ENCODE measurements at places on chromosomes 6 and 20.
A peak's percentile ranks its signal among the peaks of the same experiment; 100 is the strongest.

- no peak for DNase-seq
Measured at GRCh38 chr6:82298012-82298411, 50.5 kb upstream of the IBTK start.

- no peak for DNase-seq
Measured at GRCh38 chr6:33249732-33250630, 21.7 kb downstream of the VPS52 start.

- peak; percentile 10 for DNase-seq
Measured at GRCh38 chr6:136967876-136968752, 46.0 kb downstream of the SLC35D3 start.

DNA sequence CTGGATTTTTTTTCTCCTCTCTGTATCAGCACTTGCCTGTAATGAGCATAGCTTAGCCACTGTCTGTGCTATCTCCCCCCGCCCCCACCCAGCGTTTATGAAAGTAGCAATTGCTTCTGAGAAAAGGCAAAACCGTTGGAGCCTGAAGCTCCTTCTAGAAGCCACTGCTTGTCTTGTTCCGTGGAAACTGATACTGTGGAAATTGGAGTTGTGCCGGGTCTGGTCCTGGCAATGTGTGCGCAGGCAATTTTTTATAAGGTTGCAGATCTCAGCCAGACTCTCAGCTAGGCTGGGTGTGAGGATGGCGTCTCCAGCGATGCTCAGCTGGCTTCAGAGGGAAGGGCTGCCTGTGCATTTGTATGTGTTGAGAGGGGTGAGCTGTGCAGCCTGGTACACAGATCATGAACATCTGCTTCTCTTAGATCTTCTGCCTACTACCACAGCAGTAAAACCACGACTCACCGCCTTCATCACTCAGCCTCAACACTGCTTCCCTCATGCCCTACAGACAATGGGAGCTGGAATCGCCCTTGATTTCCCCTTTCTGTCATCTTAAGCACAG is 72.4 kb upstream of the GTSF1L start:
- no peak for DNase-seq

GRCh38 chr6:165676435-165677068 is 13.5 kb upstream of the PDE10A start:
- DNase-seq: no peak

DNA sequence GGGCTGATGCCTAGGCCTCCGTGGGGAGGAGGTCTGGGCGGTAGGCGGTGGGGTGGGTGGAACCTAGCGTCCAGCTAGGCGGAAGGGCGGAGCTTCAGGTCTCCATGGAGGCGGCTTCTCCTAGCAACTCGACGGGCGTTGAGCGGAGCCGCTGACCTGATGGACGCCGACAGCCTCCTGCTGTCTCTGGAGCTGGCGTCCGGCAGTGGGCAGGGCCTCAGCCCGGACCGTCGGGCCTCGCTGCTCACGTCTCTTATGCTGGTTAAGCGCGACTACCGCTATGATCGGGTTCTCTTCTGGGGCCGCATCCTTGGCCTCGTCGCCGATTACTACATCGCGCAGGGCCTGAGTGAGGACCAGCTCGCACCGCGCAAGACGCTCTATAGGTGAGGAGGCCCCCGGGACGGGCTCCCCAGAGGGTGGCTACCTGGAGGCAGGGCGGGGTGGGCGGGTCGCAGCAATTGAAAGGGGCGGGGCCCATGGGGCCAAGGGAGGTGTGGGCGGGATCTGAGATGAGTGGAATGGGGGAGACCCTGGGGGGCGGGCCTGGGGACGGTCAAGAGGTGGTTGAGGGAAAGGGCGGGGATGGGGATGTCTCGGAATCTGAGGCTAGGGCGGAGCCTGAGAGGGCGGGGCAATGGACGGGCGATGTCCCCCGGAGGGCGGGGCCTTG is at the start of gene RSPH9:
Gene RSPH9, plus strand, starts transcription at position 97 of the 673 bp plus-strand sequence. Its CDS starts 63 bp downstream, at position 160.
- peak; percentile 18 for DNase-seq

- DNase-seq: no peak
Measured at GRCh38 chr20:19867074-19867473, 109.0 kb downstream of the RIN2 start.

DNA sequence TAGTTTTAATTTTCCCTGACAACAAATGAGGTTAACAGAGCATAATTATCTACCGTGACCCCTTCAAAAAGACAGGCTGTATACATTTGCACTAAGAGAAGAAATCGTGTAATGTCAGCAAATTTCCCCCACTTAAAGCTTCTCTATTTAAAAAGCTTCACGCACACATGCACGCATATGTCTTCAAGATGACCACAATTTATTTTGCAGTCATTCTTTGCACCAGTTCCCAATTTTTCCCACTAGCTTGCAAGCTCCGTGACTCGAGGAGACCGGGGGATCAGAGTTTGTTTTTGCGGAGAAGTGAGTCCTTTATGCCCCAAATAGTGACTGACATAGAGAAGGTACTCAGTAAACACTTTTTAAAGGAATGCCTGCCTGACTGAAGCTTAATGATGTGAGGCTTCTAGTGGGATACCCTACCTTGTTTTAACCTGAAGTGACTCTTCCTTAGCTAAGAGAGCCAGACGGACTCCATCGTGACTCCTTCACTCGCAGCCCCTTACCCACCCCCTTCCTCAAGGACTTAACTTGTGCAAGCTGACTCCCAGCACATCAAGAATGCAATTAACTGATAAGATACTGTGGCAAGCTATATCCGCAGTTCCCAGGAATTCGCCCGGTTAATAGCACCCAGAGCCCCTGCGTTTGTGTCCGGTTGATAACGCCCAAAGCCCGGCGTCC is 9.3 kb upstream of the NQO2 start:
- DNase-seq: no peak

DNA sequence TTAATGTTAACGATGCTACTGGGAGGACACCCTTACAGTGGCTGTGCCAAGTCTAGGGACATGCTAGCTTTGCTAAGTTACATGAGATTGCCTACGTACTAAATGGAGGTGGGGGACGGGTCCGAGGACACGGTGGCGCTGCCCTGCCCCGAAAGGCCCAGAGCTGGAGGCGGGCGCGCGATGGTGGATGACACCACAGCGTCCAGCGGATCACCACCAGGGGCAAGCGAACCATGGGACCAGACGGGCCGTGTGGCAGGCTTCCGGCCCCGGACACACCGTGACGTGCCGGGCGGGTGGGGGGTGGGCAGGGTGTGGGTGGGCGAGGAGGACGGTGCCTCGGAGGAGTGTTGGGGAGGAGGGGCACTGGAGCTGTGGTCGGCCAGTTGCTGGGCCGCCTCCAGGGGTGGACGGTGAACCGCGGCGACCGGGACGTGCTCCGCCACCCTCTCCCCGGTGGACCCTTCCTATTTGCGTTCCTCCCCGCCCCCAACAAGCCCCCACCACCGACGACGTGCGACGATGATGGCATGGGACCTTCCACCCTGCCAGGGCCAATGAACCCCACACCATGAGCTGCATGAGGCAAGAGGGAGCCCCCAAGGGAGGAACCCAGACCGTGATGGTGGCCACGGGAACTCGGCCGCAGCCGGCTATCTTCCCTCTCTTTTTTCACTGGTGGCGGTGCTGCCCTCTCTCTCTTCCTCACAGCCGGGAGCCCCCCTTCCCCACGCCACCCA is 773.3 kb upstream of the DEFB115 start:
- DNase-seq: no peak

- DNase-seq: no peak
Measured at GRCh38 chr6:67881706-67882065, 753.4 kb upstream of the ADGRB3 start.

DNA sequence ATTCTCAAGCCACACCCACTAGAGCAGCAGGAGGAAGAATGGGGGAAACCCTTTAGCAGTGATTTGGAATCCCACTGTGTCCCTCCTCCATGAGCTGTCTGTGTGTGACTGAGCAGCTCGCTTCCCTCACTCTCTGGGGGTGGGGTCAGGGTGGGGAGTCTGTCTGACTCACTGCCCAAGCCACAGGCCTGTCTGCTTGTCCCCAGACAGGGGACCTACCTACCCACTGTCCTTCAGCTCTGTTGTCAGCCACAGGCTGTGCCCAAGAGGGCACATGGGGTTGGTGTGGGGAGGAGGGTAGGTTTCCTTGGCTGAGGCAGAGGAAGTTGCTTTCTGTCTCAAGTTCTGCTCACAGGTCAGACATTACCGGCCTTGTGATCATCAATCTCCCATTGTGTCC is 127.0 kb downstream of the MAFB start:
- no peak for DNase-seq

DNA sequence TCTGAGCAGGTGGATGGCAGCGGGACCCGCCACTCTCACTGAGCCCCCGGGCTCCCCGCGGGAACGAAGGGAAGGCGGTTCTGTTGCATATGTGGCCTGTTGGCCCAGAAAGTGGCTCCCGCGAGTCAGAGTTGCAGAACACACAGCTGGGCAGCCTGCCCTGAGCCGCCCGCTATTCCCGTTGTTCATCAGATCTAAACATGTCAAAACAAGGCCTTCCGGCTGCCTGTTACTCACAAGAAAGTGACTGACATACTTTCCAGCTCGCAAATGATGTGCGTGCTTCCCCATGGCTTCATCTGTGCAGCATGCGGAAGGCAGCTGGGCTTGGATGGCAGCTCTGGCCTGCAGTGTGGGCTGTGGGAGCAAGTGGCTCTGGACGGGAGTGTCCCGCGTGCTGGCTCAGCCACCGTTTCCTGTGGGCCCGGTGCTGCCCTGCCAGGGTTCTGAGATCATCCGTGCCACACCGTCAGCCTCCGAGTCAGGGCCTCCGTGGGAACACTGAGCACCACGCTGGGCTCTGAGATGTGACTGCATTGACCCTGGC is 227.3 kb downstream of the ERMARD start:
- DNase-seq: no peak

DNA sequence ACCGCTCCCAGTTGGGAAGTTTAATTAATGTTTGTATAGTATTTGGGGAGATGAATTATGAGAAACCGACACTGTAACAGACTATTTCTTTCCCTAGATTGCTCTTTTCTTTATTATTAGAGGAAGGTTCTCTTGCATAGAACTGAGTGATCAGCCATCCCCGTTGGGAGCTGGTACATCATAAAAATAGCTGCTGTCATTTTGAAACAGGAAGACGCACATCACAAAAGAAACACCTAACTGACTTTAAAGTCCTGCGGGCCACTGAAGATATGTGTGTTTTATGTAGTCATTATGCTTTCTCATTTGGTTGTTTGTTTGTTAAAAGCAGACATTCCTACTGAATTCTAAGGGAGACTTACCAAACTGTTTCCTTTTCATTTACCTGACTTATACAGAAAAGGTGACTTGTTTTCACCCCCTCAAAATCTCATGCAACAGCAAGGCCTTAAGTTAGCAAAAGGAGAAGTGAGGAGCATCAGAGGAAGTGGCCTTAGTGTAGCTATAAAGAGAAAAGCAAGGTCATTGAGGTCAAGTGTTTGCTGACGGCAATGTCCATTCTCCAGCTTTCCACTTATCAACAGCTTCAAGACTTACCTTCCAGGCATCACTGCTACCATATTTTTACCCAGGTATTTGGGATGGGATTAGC is 91.0 kb downstream of the PKHD1 start:
- no peak for DNase-seq

Measured in stimulated activated CD4-positive, alpha-beta T cell treated with anti-CD3 and anti-CD28 coated beads, TNF-alpha, amount 100 ng/mL, for 1 hour (primary cell).